ENCODE measurements at places on chromosomes 4 and X.

GRCh38 chrX:445727-446126 is 59.0 kb upstream of the PPP2R3B start:
- DNase-seq: no peak

- no peak for DNase-seq
Observed at GRCh38 chr4:65617416-65617815, 52.9 kb downstream of the EPHA5 start.

- DNase-seq: no peak
Observed at GRCh38 chrX:137062915-137063617, 29.3 kb upstream of the GPR101 start.

GRCh38 chrX:47619486-47620302 is at the start of gene SYN1:
SYN1 (minus strand) TSS chrX:47619857; CDS start chrX:47619728, 129 bp downstream.
- DNase-seq: no peak

GRCh38 chr4:5757954-5758353 is 47.0 kb downstream of the EVC start:
- DNase-seq: no peak

- no peak for DNase-seq
Observed at GRCh38 chrX:29824176-29824906, 391.0 kb upstream of the MAGEB2 start.

- no peak for DNase-seq
Observed at GRCh38 chr4:187387739-187388138, 607.8 kb upstream of the ZFP42 start.
